ENCODE measurements at places on chromosomes 12 and 14. TPM values are rescaled to one million over a fixed set of nuclear protein-coding genes. Genes with fewer than 3 reads are reported as not detected.
A peak's percentile ranks its signal among the peaks of the same experiment; 100 is the strongest.

GRCh38 chr14:94373708-94374107 lies 14.7 kb downstream of the SERPINA1 start:
- no peak overlapping the region for H3K4me3 ChIP-seq
- H3K27me3 ChIP-seq: no peaks in the 10 kb centered on the region
- no peaks in the 10 kb centered on the region for H3K36me3 ChIP-seq
- H3K4me1 ChIP-seq: no peaks in the 10 kb centered on the region
- no peak for DNase-seq

DNA sequence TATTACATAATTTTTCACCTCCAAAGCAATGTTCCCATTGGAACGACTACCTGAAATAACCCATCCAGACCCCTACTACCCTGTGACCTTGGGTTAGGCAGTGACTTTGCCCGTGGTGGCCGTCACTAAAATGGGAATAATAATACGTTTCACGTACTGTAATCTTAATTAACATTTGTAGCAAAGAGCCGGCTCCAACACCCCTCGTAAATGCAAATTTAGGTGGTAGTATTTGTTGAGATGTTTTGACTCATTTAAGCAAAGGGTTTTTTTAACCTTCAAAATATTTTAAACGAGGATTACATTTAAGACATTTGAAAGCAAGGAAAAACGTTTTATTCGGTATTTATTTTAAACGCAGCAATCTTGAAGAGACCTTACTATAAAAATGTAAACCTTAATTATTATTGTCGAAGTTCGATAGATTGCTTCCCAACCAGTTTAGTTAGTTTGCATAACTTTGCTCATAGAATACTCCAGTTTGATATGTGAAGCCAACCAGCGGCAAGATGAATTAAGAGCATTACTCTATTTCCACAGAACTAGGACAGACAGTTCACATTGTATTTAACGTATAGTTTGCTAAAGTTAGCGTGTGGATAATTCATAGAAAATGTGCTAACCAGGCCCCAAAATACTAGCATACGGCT lies 1.4 kb upstream of the ARID2 start:
- peaks cover 30% of the 10 kb centered on the region for H3K4me1 ChIP-seq
- peak overlapping the region; percentile 100 for H3K4me3 ChIP-seq
- H3K27me3 ChIP-seq: no peaks in the 10 kb centered on the region
- H3K27ac ChIP-seq: peak overlapping the region; percentile 99

DNA sequence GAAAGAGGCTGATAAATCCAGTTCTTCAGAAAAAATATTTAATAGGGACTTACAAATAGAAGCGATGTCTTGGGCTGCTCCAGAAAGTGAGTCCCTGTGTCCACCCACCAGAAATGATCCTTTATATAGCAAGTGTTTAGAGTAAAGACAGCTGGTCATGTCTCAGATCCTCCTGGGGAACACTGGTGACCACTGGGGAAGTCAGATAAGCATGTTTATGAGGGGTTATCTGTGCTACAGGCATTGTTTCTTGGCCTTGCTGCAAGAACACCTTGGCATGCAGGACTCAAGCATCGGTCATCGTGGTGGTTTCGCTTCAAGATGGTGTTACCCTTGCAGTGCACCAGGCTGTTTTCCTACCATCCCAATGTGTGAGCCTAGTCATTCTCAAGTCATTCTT lies 27.2 kb downstream of the CPM start:
- peaks cover 30% of the 10 kb centered on the region for H3K36me3 ChIP-seq
- no peaks in the 10 kb centered on the region for H3K27me3 ChIP-seq
- H3K4me3 ChIP-seq: no peak overlapping the region
- DNase-seq: no peak
- peaks cover 28% of the 10 kb centered on the region for H3K4me1 ChIP-seq

- H3K27me3 ChIP-seq: no peaks in the 10 kb centered on the region
- no peak overlapping the region for H3K4me3 ChIP-seq
- no peaks in the 10 kb centered on the region for H3K4me1 ChIP-seq
- no peak overlapping the region for H3K27ac ChIP-seq
- no peak for DNase-seq
These were observed 104.0 kb downstream of the GPR135 start for GRCh38 chr14:59360923-59361794.

DNA sequence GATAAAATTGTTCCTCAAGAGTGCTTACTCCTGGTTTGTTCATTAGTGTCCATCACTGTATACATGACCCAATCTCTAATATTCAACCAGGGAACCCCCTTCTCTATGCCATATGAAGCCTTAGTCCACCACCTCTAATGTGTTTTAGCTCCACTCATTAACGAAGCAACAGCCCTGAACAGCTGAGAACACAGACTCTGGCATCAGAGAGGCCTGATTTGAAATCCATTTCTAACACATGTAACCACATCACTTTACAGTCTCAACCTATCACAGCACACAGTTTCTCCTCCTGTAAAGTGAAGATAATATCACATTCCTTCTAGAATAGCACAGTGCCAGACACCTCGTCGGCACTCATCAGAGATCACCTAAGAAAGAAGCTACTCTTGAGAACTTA lies 64.3 kb downstream of the C2CD5 start:
- no peak for DNase-seq
- H3K27me3 ChIP-seq: no peaks in the 10 kb centered on the region
- H3K4me3 ChIP-seq: no peak overlapping the region
- peaks cover 16% of the 10 kb centered on the region for H3K4me1 ChIP-seq

DNA sequence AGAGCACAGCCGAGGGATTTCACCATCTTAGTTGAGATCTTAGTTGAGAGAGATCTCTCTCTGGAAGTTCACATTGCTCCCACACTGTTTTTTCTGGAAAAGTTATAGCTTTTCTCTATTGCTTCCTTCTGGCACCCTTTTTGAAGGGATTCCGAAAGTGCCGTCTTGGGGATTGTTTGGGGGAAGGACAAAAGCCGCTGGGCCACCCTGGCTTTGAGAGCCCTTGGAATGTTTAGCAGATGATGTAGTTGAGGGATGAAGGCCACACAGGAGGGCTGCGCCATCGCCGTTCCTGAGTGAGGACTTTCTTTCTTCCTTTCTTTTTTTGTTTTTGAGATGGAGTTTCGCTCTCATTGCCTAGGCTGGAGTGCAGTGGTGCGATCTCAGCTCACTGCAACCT lies 17.7 kb downstream of the PLEKHG3 start:
- no peak overlapping the region for H3K4me3 ChIP-seq
- no peak for DNase-seq
- H3K27me3 ChIP-seq: peaks cover 4% of the 10 kb centered on the region
- H3K4me1 ChIP-seq: peaks cover 43% of the 10 kb centered on the region

- H3K4me1 ChIP-seq: no peaks in the 10 kb centered on the region
- H3K36me3 ChIP-seq: no peaks in the 10 kb centered on the region
- H3K27ac ChIP-seq: no peak overlapping the region
- no peak for DNase-seq
- H3K4me3 ChIP-seq: no peak overlapping the region
These were observed 15.4 kb downstream of the TRIM9 start for GRCh38 chr14:51079489-51079888.

DNA sequence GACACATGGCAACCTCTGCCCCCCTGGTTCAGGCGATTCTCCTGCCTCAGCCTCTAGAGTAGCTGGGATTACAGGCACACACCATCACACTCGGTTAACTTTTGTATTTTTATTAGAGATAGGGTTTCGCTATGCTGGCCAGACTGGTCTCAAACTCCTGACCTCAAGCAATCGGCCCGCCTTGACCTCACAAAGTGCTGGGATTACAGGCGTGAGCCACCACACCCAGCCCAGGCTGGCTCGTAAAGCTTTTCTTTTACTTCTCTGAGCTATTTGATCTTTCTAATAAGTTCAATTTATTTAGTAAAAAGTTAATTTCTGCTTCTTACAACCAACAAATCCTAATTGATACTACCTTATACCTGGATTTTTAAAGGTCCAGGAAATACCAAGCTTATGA lies 127.4 kb upstream of the KRR1 start:
- H3K27ac ChIP-seq: no peak overlapping the region
- no peaks in the 10 kb centered on the region for H3K27me3 ChIP-seq
- H3K4me1 ChIP-seq: peaks cover 57% of the 10 kb centered on the region
- no peak for DNase-seq
- no peak overlapping the region for H3K4me3 ChIP-seq

GRCh38 chr14:23366426-23366921 lies 1.5 kb upstream of the EFS start:
- H3K27ac ChIP-seq: no peak overlapping the region
- H3K36me3 ChIP-seq: no peaks in the 10 kb centered on the region
- no peak overlapping the region for H3K4me3 ChIP-seq
- DNase-seq: no peak
- peaks cover 40% of the 10 kb centered on the region for H3K27me3 ChIP-seq

DNA sequence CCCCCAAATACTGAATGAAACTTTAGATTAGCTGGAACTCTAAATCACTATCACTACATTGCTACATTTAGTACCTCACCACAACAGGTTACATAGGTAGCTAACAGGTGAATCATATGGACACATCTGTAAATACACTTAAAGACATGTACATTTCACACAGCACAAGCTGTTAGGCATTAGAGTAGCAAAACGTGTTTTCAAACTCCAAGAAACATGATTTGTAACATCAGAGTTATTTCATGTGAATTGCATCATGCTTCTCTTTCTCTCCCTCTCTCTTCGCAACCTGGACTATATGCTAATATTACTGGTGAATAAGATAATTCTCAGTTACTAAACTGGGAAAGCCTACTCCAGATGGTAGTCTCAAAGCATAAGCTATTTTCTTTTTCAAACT lies 4.3 kb downstream of the SEL1L start:
- H3K27me3 ChIP-seq: no peaks in the 10 kb centered on the region
- peaks cover 28% of the 10 kb centered on the region for H3K4me1 ChIP-seq
- H3K4me3 ChIP-seq: no peak overlapping the region
- H3K36me3 ChIP-seq: peaks cover 23% of the 10 kb centered on the region
- H3K27ac ChIP-seq: no peak overlapping the region

DNA sequence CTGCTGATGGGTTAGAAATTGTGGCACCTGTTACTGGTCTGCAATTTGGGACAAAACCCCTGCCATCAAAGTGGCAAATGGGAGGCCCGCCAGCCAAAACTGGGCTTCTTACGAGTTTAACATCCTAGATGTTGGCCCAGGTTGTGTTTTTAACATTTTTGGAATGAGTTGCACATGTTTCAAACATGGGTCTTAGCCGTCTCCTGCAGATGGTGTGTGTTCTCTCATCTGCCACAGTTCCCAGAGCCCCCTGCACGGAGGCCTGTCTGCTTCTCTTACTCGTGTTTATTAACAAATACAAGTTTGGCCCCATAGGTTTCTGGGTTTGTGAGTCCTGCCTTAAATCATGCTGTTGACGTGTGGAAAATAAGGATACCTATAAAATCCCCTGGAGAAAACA lies 46.5 kb downstream of the CACNA2D4 start:
- no peaks in the 10 kb centered on the region for H3K36me3 ChIP-seq
- no peak overlapping the region for H3K27ac ChIP-seq
- no peaks in the 10 kb centered on the region for H3K4me1 ChIP-seq
- H3K27me3 ChIP-seq: peaks cover 12% of the 10 kb centered on the region
- no peak overlapping the region for H3K4me3 ChIP-seq

GRCh38 chr14:21298358-21298757 lies 18.5 kb downstream of the RPGRIP1 start:
- no peak for DNase-seq
- H3K4me3 ChIP-seq: no peak overlapping the region
- H3K27me3 ChIP-seq: peaks cover 16% of the 10 kb centered on the region
- no peak overlapping the region for H3K27ac ChIP-seq
- H3K36me3 ChIP-seq: no peaks in the 10 kb centered on the region

GRCh38 chr14:88286309-88286708 lies 36.8 kb downstream of the KCNK10 start:
- no peaks in the 10 kb centered on the region for H3K4me1 ChIP-seq
- DNase-seq: no peak
- no peak overlapping the region for H3K4me3 ChIP-seq
- no peaks in the 10 kb centered on the region for H3K27me3 ChIP-seq
- H3K36me3 ChIP-seq: no peaks in the 10 kb centered on the region

DNA sequence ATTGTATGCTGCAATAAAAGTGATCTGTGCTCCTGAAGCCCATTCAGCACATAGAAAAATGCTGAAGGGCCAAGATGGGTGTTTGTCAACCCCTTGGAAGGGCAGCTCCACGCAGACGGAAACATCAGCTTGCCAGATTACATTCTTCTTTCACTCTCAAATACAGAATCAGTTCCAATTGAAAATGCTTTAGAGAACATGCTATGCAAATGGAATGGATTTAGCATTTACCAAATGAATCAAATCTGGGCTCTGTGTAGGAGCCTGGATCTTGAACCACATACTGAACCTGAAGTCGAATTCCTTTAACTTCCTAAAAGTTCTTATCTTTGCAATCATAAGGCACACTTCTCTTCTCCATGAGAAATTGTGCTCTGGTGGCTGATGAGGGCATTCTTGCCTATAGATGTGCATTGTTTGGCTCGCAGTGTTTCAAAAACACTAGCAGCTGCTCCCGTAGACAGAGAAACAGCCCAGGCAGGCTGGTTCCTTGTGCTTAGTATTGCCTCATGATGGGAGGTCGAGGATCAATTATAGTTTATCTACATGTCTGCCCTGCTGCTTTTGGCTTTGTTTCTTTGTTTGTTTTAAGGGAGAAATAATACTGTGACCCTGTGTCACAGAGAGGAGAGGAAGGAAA lies 489.8 kb upstream of the FLRT2 start:
- no peaks in the 10 kb centered on the region for H3K4me1 ChIP-seq
- H3K4me3 ChIP-seq: no peak overlapping the region
- no peak for DNase-seq
- no peak overlapping the region for H3K27ac ChIP-seq

GRCh38 chr12:15505616-15506015 lies 183.3 kb downstream of the PTPRO start:
- H3K27ac ChIP-seq: no peak overlapping the region
- DNase-seq: no peak
- H3K27me3 ChIP-seq: peaks cover 14% of the 10 kb centered on the region
- no peak overlapping the region for H3K4me3 ChIP-seq
- no peaks in the 10 kb centered on the region for H3K36me3 ChIP-seq

DNA sequence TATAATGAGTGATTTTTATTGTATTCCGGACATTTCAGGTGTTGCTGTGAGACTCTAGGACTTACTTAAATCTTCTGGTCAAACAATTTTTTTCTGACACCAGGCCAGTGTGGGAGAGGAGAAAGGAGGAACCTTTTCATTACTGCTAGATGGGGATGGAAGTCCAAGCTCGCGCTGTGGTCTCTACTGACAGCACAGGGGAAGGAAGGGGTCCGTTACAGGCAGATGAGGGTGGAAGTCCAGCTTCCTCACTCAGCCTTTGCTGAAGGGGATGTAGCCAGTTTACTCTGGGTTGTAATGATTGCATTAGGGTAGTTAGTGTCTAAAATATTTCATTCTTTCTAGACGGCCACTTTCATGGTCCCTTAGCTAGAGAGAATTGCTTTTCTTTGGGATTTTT lies 26.3 kb upstream of the ST8SIA1 start:
- H3K4me3 ChIP-seq: no peak overlapping the region
- no peaks in the 10 kb centered on the region for H3K36me3 ChIP-seq
- H3K4me1 ChIP-seq: no peaks in the 10 kb centered on the region
- H3K27ac ChIP-seq: no peak overlapping the region
- H3K27me3 ChIP-seq: peaks cover 2% of the 10 kb centered on the region

GRCh38 chr14:104187931-104188726 lies 49.7 kb downstream of the KIF26A start:
- H3K36me3 ChIP-seq: no peaks in the 10 kb centered on the region
- H3K27ac ChIP-seq: no peak overlapping the region
- no peaks in the 10 kb centered on the region for H3K27me3 ChIP-seq
- DNase-seq: no peak

- H3K4me1 ChIP-seq: peaks cover 42% of the 10 kb centered on the region
- DNase-seq: no peak
- no peak overlapping the region for H3K27ac ChIP-seq
- no peaks in the 10 kb centered on the region for H3K27me3 ChIP-seq
- H3K4me3 ChIP-seq: no peak overlapping the region
These were observed 15.2 kb downstream of the SLC38A1 start for GRCh38 chr12:46253544-46254162.

Gene ARHGEF25
- total RNA-seq: 2.3 TPM

Gene TAS2R50
- total RNA-seq: 1.0 TPM

Gene CLEC7A
- total RNA-seq: not detected

Gene EIF2S3B
- 0.48 TPM for total RNA-seq

Gene VDR
- total RNA-seq: 312 TPM

Gene TPPP2
- total RNA-seq: not detected

Gene CCDC177
- total RNA-seq: not detected
